Fibroblast of the aortic adventitia (primary cell): ENCODE measurements at places on chromosomes 12 and 14.
A peak's percentile ranks its signal among the peaks of the same experiment; 100 is the strongest.

DNA sequence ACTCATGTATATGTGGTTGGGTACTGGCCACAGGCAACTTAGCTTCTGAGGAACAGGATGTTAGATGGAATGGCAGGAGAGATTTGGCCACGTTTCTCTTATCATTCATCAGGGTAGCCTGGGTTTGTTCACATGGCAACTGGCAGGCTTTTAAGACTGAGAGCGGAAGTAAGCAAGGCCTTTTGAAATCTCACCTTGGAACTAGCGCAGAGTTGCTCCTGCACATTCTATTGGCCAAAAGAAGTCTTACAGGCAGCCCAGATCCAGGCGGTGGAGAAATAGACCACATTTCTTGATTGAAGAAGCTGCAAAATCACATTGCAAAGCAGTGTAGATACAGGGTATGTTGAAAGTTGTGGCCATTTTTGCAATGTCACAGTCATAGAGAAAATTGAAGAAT, 3.7 kb downstream of the CLEC4A start:
- no peak for DNase-seq

DNA sequence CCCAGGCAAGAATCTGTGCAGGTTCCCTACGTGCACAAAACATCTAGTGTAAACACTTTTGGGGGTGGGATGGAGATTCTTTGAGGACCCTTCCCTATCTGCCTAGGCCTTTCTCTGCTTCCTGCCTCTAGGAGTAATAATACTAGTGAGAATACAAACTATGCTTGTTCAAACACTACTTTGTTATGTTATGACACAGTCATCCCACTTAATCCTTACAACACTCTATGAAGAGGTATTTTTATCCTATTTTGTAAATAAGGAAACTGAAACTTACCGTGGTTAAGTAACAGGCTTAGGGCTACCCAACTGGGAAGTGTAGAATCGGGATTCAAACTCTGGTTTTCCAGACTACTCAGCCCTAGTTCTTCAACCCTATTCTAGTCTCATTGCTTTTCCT, 96.5 kb downstream of the KCNA5 start:
- no peak for DNase-seq

GRCh38 chr14:54622192-54622958, 55.4 kb downstream of the SAMD4A start:
- no peak for DNase-seq

- peak; percentile 19 for DNase-seq
Observed at GRCh38 chr12:19030180-19030579, 99.4 kb upstream of the PLEKHA5 start.
